Activated CD4-positive, alpha-beta T cell treated with anti-CD3 and anti-CD28 coated beads, Interleukin-2, amount 10 ng/mL, durations not matched to agents 24 days and 14 days (primary cell): ENCODE measurements at places on chromosomes 5 and 9. TPM values are rescaled to one million over a fixed set of nuclear protein-coding genes. Genes with fewer than 3 reads are reported as not detected.

Gene ACTBL2
- total RNA-seq, result not detected in 2 replicates

Gene TSTD2
- 17.1 and 17.7 TPM in 2 replicates for total RNA-seq

Gene F2RL1
- total RNA-seq, result 0.14 and 0.23 TPM in 2 replicates

Gene PCSK1
- total RNA-seq, result not detected in 2 replicates

Gene SLC34A1
- total RNA-seq, result not detected in 2 replicates
